ENCODE measurements at places on chromosomes 12 and 14. TPM values are rescaled to one million over a fixed set of nuclear protein-coding genes. Genes with fewer than 3 reads are reported as not detected.

Gene MYO1H
- polyA plus RNA-seq: not detected

DNA sequence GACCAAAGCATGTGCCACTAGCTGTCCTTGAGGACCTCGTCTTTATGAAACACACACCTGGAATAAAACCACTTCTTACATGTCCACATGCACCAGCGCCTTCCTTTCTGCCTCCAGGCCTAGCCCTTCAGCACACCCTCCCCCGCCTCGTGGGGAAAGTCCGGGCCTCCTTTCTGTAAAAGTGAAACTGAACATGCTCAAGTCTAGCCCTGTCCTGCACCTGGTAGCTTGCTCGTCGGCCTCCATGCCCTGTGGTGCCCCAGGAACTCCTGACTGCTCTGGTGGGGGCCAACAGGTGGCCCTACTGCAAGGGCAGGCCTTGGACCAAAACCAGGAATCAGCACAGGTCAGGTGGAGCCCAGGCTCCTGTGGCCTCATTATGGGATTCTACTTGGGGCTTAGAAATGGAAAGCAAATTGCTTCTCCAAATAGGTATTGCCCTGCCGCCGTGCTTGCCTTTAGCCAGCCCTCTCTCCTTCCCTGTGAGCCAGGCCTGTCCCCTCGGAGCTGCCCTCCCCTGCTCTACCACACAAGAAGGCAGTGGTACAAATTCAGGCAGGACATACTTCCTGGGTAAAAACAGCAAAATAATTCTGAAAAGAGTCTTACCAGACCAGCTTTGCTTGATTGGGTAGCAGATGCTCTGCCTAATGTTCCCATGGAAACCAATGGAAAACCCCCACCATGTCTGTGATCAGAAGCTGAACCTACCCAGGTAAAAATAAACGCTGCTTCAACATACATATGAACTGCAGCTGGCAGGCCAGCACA is 43.5 kb downstream of the ERH start:
- no peak for DNase-seq

Gene PLCZ1
- not detected for polyA plus RNA-seq

DNA sequence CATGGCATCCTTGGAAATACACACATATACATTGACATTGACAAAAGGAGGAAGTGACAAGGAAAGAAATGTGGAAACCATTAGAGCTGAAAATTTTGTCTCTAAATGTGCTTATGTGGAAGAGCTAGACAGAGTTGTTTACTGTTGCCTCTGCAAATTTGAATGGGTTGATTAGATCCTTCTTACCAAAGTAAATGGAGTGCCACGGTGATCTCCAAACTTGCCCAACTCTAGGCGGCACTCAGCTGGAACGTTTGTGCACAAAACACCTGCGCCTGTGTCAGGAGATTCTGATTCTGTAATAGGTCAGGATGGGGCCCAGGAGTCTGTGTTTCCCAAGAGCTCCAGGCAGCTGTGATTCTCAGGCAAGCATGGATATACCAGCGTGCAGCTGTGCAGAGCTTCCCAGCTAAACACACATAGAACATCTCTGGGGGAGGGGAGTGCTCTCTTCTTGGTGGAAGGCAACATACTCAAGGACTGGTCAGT is 77.8 kb upstream of the BDKRB2 start:
- DNase-seq: no peak

- DNase-seq: no peak
These were observed 3.8 kb downstream of the ENDOU start for GRCh38 chr12:47721431-47721973.

GRCh38 chr14:93062890-93063289 is 52.8 kb downstream of the ITPK1 start:
- no peak for DNase-seq

All from AG04450 (cell line).